ENCODE measurements at places on chromosomes 13 and 19.
A peak's percentile ranks its signal among the peaks of the same experiment; 100 is the strongest.

DNA sequence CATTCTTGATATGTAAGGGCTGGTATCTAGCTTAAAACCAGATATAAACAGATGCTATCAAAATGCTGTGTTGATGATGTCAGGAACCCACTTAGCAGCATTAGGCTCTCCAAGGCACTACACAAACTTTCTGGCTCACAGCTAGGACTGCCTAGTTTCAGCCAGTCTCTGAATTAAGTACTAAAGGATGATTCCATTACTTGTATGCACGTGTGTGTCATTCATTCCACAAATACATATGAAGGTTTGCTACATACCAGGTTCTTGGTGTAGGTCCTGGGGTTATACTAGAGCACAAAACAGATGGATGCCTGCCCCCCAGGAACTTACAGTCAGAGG is 151.5 kb downstream of the RGCC start:
- DNase-seq = no peak

GRCh38 chr13:35768551-35768950 is 292.1 kb upstream of the MAB21L1 start:
- DNase-seq = no peak

GRCh38 chr19:18975011-18975410 is 34.0 kb upstream of the HOMER3 start:
- no peak for DNase-seq

DNA sequence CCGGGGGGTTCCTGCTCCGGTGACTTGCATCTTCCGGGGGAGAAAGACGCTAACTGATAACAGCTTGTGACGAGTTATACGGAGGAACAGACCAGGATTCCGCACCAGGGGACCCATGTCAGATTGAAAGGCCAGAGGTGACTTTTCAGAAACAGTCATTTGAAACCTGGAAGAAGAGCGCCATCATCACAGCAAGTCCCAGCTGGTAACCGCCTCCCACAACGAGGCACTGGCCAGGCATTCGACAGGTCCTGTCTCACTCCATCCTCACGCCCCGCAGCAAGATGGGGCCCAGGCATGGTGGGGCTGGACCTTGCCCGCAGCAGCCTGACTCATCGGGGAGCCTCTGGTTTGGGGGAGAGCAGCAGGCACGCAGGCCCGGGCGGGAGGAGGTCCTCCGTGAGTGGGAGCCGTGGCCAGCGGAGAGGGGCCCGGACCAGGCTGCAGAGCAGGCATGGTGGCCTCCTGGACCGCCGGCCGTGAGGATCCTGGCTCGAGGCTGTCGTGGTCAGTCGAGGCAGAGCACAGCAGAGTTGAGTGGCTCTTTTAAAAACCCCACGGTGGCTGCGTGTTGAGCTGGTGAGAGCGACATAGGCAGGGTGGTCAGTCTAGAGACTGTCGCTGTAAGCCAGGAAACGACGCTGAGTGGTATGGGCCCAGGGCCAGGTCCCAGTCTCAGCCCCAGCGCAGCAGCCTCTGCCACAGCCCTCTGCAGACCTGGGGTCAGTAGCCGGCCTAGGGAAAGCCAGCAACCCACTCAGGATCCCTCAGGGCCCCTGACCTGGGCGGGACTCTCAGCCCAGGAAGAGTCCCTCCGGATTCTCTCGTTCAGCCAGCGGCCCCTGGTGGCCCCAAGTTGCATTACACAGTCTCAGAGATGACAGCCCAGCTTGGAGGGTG is 94.9 kb upstream of the MCF2L start:
- peak; percentile 89 for DNase-seq

GRCh38 chr13:90800082-90800746 is 547.3 kb upstream of the MIR17HG start:
- DNase-seq = peak; percentile 37

DNA sequence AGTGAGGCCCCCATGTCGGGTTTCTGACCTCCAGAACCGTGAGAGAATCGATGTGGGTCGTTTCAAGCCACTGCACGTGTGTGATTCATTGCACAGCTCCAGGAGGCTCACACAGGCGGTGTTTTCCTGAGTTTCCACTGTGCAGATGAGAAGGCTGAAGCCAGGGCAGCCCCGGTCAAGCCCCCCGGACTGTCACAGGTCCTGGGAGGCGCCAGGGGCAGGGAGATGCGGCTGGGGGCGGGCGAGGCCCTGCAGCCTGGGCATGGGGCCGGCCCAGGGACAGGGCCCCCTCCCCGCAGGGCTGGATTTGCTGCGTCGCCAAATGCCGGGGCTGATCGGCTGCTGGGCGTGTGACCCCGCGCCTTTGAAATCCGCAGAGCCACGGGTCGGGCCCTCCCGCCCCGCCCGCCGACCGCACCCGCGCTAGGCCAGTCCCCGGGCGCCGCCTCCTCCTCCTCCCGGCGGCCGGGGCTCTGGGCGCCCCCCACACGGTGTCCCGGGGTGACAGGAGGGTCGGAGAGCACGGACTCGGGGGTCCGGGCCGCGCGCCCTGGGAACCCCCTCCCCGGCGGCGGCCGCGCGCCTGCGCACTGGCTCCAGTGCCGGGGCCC is 9.9 kb upstream of the MKNK2 start:
- DNase-seq = peak; percentile 68

DNA sequence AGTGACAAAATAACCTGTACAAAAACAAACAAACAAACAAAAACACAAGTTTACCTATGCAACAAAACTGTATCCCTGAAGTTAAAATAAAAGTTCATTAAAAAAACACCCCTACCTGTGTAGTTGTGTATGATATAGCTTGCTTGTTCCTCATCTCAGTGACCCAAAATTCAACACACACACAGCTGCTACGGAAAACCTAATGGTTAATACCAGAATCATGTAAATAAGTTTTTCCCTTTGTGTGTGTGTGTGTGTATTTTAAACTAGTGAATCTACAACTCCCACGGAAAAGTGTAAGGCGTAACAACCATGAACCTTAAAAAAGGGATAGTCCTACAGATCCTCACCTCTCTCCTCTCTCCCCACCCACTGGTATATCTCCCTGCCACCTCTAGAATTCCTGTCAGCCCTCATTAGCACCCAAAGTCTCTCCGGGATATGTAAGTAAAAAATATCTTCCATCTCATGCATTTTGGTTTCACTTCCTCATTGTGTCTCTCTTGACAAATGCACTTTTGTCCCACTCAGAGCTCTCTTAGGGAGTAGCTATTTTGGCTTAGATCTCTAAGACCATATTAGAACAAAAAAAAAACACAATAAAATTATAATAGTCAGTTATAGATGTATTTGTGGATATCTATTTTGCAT is 2236.5 kb downstream of the PCDH9 start:
- no peak for DNase-seq

- no peak for DNase-seq
These were observed 6.6 kb downstream of the PPP2R1A start for GRCh38 chr19:52196256-52196967.

DNA sequence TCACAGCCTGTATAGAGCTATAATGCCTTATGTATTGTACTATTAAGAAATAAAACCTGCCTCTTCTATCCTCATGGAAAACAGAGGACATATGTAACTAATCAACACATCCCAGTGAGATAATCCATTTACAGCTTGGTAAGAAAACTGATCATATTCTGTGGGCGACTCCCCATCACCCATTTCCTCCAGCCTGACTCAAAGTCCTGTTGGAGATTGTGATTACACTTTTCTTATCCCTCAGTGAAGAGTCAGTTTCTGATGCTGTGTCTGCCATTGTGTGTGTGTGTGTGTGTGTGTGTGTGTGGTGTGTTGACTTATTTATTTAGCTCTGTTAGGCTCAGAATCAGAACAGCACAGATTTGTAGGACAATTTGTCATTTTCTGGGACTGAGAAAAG is 212.8 kb downstream of the FGF9 start:
- no peak for DNase-seq

DNA sequence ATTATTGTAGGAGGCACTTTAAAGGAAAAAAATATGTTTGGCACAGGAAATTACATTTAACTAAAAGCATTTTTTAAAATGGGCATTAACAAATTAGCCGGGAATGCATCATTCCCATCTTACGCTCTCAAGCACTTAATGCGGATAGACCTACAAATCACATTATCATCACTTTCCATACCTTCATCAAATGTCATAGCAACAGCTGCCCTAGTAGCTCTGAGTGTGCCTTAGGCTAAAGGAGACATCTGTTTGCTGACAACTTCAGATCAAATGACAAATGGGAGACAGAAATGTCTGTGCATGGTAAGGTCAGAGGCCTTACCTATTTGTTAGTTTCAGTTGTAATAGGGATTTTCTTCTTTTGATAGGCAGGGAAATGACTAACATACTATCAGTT is 773.2 kb upstream of the SLC10A2 start:
- DNase-seq = no peak

GRCh38 chr19:16660763-16661479 is at the start of gene TMEM38A:
Gene TMEM38A (plus strand): TSS chr19:16661139. CDS start chr19:16661218, 79 bp downstream.
- DNase-seq = peak; percentile 61

DNA sequence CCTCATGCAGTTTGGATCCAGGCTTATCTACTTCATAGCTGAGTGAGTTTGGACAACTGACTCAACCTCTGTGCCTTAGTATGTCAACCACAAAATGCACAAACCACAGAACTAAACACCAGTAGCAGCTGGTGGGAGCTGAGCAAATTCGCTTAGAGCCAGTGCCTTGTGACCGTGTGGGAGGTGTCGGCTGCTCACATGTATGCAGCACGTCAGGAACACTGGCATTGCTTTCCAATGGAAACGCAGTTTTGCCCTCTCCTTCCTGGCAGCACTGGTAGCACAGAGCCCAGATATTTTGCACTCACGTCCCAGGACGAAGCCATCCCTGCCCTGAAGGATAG is 8.3 kb upstream of the NTN5 start:
- DNase-seq = peak; percentile 75

GRCh38 chr19:4010808-4011110 is 3.2 kb downstream of the PIAS4 start:
- no peak for DNase-seq

- no peak for DNase-seq
These were observed 35.1 kb downstream of the RNF6 start for GRCh38 chr13:26186995-26187394.

DNA sequence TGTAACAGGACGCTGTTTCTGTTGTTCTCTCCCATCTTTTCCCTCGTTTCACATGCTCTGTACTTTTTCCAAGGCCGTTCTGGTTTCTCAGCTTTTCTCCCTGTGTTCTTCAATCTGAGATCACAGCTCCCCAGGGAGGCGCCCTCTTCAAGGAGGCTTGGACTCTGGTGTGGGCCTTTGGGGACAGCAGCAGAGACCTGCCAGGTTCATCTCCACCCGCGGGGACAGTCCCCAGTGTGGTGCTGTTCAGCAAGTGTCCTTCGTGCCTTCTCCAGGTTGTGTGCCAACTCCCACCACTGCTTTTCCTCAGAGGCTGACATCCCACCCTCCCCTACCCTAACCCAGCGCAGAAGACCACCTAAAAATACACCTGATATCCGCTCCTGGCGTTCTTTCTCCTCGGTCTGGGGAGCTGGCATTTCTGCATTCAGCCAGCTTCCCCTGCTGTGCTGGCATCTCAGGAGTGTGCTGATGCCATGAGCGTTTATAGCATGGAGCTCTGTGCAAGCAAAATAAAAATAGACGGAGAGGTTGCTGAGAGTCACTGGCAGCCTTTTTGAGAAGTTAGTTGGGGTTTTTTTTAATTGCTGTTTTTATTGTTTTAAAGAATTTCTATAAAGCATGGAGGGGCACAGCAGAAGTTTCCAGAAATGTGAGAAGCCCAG is 149.4 kb downstream of the STK24 start:
- no peak for DNase-seq

DNA sequence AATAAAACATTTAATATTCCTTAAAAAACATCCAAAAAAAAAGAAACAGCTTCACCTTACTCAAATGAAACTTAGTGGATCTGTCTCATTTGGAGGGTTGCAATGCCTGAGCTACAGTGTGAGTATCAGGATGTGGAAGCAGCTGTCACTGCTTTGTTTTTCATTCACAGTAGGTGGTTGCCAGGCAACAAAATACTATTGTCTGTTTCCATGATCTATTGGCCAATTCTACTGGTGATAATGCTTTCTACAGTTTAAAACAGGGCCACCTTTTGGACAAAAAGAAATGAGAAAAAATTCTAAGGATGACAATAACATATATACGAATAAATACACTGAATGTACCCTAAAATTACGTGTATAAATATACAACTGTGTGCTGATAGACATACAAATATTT is 3.0 kb downstream of the ENOX1 start:
- no peak for DNase-seq

DNA sequence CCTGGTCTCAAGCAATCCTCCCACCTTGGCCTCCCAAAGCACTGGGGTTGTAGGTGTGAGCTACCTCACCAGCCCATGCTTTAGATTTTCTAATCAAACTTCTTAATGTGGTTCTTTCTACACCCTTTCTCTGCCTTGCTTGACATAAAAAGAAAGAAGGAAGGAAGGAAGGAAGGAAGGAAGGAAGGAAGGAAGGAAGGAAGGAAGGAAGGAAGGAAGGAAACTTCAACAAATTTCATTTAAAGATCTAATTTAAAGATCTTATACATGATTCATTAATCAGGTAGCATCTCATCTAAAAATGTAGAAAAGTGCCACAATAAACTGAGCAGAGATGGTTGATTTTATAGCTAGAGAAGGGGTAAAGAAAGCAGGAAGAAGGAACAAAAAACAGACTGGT is 215.0 kb downstream of the DIAPH3 start:
- no peak for DNase-seq

DNA sequence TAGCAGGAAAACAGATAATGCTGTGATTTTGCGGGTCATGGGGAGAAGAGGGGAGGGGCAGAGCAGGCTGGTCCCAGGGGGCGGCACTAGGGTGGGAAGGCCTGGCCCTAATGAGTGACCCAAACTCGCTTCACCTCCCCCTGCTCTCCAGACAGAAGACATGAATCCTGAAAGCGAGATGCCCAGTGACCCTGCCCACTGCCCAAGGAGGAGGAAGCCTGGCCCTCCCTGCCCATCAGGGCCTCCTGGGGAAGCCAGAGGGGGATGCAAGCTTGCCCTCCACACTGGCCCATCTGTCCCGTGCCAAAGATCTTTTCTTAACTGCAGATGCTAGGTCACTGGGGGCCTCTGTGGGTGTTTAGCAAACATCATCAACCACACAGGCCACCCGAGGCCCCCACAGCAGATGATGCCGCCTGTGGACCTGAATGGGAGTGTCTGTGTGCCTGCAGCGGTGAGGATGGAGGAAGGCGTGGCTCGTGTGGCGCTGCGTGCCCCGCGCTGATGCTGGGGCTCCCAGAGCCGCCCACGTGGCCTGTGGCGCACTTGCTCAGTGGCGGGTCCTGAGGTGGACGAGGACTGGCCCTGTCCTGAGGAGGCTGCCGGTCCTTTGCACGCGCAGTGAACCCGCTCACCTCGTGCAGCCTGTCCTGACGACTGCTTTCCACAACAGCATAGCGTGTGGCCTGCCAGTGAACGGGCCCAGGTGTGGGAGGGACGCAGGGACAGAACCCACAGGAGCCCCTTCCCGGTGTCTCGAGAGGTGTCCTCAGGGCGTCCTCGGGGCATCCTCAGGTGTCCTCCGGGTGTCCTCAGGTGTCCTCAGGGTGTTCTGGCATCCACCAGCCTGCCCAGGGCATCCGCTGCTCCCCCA is 80.5 kb upstream of the MCF2L start:
- DNase-seq = no peak

- DNase-seq = no peak
These were observed 949.6 kb upstream of the SLC10A2 start for GRCh38 chr13:104015646-104016396.

- DNase-seq = no peak
These were observed 17.7 kb upstream of the SERPINE3 start for GRCh38 chr13:51321836-51322235.
